Stimulated activated CD4-positive, alpha-beta T cell treated with anti-CD3 and anti-CD28 coated beads, Interleukin-1b, Interleukin-23, amount 100 ng/mL, for 48 hours (primary cell): ENCODE measurements at places on chromosomes 1 and 21.

GRCh38 chr1:178493301-178493741 is 3.4 kb downstream of the CLEC20A start:
- DNase-seq, result no peak

DNA sequence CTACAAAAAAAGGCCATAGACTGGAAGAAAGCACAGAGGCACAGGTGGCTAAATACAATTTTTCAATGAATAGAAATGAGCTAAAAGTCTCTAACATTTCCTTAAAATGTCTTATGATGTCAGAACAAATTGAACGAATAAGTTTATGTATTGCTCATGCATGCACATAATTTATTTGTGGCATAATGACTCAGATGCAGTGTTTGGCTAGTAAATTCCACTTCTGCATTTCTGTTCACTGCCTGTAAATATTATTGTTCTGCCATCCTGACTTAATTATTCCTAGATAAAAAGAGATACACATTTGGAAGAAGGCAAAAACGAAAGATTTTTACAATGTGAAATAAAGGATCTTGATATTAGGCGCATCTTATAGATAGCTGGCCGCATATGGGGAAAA is 26.6 kb upstream of the EXO1 start:
- DNase-seq, result no peak

- DNase-seq, result no peak
These were observed 11.6 kb downstream of the SCAF4 start for GRCh38 chr21:31720330-31720729.

DNA sequence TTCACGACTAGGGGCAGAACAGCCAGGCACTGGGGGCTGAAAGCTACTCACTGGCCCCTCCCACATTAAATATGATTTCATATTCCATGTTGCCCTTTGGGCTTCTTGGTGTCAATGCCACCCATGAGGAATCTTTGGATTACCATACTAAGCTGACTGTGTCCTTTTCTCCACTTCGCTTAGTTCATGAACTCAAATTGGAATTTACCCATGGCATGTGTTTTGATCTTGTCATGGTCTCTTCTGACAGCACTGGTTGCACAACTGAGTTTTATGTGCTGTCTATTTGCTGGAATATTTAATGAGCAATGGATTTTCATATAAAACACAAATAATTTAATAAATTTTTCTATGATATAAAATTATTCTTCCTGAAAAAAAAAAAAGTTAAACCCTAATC is 59.2 kb downstream of the SERBP1 start:
- DNase-seq, result no peak

GRCh38 chr1:235063068-235063765 is 65.4 kb downstream of the TOMM20 start:
- no peak for DNase-seq

- DNase-seq, result no peak
These were observed 119.0 kb upstream of the USP24 start for GRCh38 chr1:55334160-55334559.

GRCh38 chr1:110606657-110607535 is 738 bp upstream of the KCNA2 start:
- no peak for DNase-seq

GRCh38 chr1:26114165-26114927 is 2.7 kb downstream of the PDIK1L start:
- DNase-seq, result no peak

- DNase-seq, result no peak
These were observed 49.1 kb upstream of the CR2 start for GRCh38 chr1:207404849-207405525.

DNA sequence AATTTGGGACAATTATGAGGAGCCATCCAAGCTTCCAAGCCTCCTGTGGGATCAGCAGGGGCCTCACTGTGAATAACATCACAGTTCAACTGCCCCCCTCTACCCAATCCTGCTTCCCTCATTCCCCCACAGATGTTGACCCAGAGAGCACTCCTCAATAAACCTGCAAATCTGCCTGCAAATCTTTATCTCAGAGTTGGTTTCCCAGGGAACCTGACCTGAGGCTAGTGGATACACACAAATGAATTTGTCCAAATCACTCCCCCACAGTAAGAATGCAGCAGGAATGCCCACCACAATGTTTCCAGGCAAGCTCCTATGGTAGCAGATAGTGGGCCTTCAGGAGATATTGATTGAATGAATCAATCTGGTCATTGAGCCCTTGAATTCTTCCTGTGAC is 56.4 kb upstream of the HIVEP3 start:
- DNase-seq, result no peak

DNA sequence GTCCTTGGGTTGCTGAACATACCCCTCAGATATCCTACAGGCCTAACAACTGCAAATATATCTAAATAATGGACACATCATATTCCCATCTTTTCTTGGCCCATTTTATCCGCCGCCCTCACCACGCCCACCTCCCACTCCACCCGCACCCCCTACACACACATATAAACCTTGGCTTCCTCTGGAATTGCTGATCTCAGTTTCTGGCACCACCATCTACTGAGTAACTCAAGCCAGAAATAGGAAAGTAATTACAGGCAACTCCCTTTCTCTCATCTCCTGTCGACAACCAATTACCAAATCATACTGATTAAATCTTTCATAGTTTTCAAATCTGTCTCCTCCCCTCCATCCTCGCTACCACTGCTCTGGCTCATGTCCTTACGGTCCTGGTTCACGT is 4.7 kb downstream of the RGS8 start:
- no peak for DNase-seq

- DNase-seq, result no peak
These were observed 45.4 kb upstream of the POFUT2 start for GRCh38 chr21:45332981-45333582.

DNA sequence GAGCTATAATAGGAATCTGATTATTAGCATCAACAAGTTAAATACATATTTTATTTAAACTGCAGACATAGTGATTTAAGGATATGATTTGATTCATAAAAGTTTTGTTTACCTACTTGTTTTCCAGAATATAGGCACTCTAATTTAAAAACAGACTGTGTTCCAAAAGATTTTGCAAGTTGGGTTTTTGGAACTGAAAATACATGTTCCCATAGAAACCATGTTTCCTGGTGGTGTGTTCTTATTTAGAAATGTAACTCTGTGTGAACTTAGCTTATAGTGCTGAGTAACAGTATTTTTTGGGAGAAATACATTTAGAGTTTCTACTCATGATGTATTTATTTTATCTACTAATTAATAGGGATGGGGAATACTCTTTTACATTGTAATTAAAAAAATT is 21.8 kb downstream of the USP25 start:
- DNase-seq, result no peak

GRCh38 chr1:153340356-153340755 is 8.3 kb downstream of the PGLYRP4 start:
- no peak for DNase-seq

GRCh38 chr1:206633708-206634121 is 1.6 kb upstream of the DYRK3 start:
- no peak for DNase-seq

GRCh38 chr1:94722181-94722580 is 98.0 kb upstream of the SLC44A3 start:
- DNase-seq, result no peak
